ENCODE measurements at places on chromosomes 4 and X.

DNA sequence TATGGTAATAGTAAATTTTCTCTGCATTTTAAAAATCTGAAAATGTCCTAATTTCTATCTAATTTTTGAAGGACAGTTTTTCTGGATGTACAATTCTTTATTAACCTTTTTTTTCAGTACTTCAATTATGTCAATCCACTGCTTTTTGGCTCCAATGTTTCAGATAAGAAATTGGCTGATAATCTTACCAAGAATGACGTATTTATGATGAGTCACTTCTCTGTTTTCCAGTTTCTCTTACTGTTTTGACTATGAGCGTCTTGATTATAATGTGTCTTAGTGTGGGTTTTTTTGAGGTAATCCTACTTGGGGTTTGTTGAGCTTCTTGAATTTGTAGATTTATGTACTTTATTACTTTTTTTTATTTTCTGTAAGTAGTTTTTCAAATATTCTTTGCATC, 47.2 kb downstream of the UGT2B11 start:
- DNase-seq, result no peak

DNA sequence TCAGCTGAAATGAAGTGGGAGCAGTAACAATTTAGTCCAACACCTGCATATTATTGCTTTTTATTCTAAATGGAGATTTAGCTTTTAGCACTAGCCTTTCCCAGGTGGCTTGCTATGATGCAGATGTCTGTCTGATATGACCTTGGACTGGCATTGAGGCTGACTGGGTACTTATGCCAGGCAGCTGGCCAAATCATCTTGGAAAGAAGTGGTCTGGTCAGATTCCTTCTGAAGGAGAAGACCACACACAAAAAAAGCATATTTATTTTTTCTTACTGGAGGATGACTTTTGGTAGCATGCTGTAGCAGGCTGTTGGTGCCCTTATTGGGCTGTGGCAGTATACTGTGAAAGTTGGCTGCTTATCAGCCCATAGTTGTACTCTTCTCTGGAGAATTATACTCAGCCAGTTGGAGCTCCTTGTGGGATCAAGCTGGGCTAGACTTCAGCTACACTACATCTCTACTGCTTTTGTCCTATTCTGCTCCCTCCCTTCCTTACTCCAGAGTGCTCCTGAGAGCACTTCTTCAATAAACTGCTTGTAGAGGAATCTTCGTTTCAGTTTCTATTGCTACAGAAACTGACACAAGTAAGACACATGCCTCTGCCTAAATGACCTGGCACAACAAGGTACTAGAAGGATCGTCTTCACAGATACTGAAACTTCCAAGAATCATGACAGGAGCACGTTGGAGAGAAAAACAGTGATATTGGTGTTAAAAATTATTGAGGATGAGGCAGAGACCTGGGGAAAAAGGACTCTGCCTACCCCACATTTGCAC, 196.8 kb upstream of the RPS6KA3 start:
- no peak for DNase-seq

DNA sequence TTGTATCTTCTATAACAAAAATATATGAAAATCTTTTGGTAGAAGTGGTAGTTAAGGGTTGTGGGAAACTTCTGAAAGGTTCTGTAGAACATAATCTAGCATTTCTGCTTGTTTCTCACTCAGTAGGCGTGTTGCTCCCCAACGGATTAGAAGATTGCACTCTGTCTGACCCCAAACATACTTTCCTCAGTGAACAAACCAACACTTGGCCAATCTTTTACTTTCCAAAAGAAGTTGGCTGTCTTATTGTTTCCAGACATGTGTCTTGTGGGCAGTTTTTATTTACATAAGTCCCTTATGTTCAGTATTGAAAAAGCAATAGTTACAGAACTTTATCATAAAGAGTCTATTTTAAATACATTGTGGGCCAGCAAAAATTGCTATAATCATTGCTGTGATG, 312.8 kb upstream of the EPHA5 start:
- no peak for DNase-seq

- DNase-seq, result no peak
Measured at GRCh38 chr4:62159876-62160275, 959.8 kb downstream of the ADGRL3 start.

- no peak for DNase-seq
Measured at GRCh38 chr4:147913137-147913536, 181.2 kb downstream of the ARHGAP10 start.

- no peak for DNase-seq
Measured at GRCh38 chr4:181264893-181265292, 978.3 kb upstream of the TENM3 start.

DNA sequence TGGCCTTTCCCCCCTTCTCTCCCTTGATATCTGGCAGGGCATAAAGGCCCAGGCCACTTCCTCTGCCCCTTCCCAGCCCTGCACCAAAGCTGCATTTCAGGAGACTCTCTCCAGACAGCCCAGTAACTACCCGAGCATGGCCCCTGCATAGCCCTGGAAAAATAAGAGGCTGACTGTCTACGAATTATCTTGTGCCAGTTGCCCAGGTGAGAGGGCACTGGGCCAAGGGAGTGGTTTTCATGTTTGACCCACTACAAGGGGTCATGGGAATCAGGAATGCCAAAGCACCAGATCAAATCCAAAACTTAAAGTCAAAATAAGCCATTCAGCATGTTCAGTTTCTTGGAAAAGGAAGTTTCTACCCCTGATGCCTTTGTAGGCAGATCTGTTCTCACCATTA, 183.8 kb downstream of the AR start:
- DNase-seq, result no peak

- DNase-seq, result no peak
Measured at GRCh38 chr4:147318586-147318985, 162.3 kb upstream of the EDNRA start.

- no peak for DNase-seq
Measured at GRCh38 chrX:15430584-15430983, 46.4 kb upstream of the VEGFD start.

DNA sequence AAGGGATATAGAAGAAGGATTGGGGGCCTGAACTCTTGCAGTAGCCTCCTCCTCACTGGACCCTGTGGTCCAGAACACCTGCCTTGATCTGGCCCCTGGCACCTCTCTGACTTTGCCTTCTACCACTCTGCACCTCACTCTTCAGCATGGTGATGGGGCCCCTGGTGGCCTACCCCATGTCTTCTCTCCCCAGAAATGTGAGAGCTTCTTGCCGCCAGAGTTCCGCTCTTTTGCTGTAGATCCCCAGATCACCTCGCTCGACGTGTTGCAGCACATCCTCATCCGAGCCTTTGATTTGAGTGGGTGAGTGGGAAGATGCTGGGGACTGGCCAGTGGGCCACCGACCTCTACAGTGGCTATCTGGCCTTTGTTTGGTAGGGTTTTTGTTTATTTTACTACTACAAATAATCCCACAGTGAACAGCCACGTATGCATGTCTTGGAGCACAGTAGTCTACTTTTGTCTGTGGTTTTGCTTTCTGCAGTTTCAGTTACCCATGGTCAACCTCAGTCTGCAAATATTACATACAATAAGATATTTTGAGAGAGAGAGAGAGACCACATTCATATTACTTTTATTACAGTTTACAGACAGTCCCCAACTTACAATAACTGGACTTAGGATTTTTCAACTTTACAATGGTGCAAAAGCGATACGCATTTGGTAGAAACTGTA, 1.8 kb downstream of the TBC1D25 start:
- DNase-seq, result no peak

DNA sequence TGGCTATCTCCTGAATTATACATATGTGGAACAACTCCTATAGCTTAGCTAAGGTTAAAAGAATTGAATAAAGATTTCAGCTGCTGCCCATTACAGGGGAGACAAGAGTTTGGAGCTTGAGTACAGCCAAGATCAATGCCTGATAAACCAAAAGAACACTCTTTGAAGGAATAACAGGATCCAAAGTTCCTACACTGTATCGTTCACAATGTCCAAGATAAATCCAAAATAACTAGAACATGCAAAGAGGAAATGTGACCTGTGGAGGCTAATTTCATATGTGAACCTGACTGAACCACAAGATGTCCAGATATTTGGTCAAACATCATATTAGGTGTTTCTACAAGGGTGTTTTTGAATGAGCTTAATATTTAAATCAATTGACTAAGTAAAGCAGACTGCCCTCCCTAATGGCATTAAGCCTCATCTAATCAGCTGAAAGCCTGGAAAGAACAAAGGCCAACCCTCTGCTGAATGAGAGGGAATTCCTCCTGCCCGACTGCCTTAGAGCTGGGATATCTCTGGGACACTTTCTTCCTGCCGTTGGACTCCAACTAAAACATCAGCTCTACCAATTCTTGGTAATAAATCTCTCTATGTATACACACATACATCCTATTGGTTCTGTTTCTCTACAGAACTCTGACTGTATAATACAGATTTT, 19.2 kb downstream of the RFC1 start:
- DNase-seq, result no peak

- no peak for DNase-seq
Measured at GRCh38 chr4:183508697-183509335, 4.0 kb downstream of the ING2 start.

DNA sequence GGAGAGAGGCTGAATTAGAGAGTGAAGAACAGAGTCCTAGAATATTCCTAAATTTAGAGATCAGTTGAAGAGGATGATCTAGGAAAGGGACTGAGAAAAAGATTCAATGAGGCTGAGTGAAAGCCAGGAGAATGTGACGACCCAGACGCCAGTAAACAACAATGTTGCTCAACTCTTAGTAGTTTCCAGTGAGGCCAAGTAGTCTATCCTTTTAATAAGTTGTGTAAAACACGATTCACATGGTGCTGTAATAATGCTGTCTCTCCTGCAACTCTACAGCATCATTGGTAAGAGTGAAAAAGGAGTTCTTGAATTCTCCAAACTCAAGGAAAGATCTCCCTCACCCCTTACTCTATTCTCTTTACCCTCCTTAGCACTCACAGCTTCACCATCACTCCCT, 140.3 kb downstream of the CFAP299 start:
- DNase-seq, result no peak

DNA sequence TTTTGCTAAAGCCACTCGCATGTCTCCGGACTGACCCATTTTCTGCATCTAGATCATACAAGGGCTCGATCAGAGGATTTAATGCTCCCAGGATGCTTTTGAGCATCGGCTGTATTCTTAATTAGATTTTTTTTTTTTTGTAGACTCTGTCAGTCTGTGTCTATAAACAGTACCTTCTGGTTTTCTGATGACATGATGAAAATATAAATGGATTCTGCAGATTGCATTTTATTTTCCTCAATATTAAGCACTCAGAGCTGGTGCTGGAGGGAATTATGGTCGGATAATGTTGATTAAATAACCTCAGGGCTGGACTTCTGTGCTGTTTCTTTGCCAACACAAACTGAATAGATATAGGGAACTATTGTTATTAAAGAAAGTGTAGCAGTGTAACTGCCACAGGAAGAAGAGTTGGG, 57.1 kb upstream of the LIMCH1 start:
- DNase-seq, result no peak

DNA sequence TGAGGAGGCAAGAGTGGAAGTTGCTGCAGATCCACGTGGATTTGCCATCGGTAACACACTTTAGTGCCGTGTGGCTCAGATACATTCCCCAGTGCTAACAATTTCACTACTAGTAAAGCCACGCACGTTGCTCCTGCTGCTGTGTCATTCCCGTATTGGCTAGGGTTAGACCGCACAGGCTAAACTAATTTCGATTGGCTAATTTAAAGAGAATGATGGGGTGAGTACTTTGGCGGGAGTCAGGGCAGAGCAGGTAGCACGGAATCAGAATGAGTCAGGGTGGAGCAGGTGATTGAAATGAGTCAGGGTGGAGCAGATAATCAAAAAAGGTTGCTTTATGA, 1337.5 kb downstream of the FSTL5 start:
- DNase-seq, result no peak

DNA sequence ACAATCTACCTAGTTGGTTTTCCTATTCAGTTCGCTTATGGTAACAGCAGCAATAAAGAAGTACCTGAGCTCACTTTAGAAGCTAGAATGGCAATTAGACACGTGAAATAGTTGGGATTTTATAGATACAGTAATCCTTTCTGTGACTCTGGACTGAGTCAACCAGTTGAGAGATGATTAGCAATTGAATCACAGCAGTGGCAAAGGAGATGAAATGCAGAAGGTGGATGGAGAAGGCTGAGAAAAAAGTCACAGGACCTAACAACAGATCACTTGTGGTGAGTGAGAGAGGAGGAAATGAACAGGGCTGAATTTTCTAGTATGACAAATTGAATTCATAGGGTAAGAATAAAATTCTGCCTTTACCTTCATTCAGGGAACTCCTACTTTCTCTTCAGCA, 197.1 kb upstream of the MAGEB18 start:
- DNase-seq, result no peak

DNA sequence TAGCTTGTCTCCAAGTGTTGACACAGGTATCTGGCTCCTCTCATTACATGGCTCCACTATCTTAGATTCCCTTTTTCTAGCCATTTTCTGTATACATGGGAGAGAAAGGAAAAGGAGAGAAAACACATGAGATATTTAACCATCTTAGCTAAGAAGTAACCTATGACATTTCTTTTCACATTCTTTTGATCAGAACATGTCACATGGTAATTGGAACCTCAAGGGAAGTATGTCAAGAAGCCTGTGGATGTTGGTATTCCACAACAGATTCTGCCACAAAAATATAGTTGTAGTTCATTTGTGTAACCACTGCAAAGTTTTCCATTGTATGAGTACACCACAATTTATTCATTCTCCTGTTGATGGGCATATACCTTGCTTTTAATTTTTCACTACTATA, 18.7 kb upstream of the GABRB1 start:
- DNase-seq, result no peak

DNA sequence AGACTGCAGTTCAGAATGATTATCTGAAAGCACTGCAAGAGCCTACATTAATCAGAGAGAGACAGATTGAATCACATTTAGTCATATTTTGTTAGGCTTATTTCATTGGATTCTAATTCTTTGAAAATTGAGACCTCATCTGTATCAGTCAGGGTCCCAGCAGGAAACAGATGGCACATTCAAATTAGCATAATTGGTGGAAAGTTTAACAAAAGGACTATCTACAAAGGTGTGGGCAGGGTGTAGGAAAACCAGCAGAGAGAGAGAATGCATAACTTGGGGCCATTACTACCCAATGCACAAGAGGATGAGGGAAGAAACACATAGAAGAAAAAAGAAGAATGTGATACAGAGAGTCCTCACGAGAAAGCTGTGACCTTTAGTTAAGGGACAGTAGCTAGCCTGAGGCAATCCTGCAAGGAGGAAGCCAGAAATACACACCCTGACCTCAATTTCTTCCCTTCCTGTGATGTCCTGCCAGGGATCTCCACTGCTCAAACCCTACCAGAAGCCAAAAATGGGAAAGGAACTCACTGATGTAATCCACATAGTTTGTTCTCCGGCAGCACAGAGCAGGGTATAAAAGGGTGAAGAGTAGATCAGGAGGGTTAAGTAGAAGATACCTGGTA, 17.7 kb upstream of the XKRX start:
- no peak for DNase-seq

- DNase-seq, result no peak
Measured at GRCh38 chrX:118513120-118513898, 17.7 kb downstream of the DOCK11 start.

GRCh38 chr4:119299741-119300100, 22.2 kb downstream of the FABP2 start:
- DNase-seq, result no peak

GRCh38 chr4:11014199-11014598, 329.6 kb upstream of the CLNK start:
- no peak for DNase-seq

- no peak for DNase-seq
Measured at GRCh38 chr4:75289914-75290582, 224.2 kb downstream of the RCHY1 start.

All from stimulated activated CD8-positive, alpha-beta memory T cell treated with anti-CD3 and anti-CD28 coated beads, Interleukin-2, amount 100 ng/mL, for 1 hour (primary cell).